ENCODE measurements at places on chromosomes 4 and X.

DNA sequence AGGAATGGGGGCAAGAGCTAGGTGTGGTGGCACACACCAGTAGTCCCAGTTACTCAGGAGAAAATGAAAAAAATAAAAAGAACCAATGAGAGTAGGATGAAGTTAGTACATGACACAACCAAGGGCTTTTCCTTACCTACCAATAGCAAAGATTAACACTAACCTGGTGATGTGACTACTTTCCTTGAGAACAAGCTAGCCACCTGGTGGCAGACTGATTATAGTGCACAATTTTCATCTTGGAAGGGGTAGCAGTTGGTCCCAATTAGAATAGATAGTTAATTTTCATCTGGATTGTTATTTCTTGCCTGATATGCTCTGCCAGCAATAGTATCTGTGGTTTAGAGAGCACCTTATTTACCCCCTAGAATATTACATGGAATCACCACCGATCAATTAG is 1216.8 kb upstream of the PABPC4L start:
- DNase-seq, result no peak

GRCh38 chrX:118350221-118350620 is 4.3 kb downstream of the WDR44 start:
- DNase-seq, result no peak

GRCh38 chr4:113586072-113586471 is 175.5 kb downstream of the CAMK2D start:
- DNase-seq, result no peak

DNA sequence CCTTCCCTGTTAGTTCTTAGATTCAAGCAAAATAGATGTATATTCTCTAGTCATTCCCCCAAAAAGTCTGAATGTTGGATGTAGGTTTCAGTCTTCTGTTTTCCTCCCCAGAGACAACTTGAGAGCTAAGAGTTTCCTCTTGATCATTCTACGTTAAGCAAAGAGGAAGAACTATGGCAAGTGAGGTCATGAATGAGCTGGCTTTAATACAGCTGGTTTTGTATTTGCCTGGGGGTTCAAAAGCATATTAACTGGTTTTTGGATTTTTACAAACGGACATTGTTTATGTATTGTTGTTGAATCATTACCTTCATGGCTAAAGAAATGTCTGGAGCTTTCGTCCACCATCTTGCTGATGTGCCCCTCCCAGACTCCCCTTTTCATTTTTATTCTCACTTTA is 916.7 kb upstream of the POU3F4 start:
- DNase-seq, result no peak

DNA sequence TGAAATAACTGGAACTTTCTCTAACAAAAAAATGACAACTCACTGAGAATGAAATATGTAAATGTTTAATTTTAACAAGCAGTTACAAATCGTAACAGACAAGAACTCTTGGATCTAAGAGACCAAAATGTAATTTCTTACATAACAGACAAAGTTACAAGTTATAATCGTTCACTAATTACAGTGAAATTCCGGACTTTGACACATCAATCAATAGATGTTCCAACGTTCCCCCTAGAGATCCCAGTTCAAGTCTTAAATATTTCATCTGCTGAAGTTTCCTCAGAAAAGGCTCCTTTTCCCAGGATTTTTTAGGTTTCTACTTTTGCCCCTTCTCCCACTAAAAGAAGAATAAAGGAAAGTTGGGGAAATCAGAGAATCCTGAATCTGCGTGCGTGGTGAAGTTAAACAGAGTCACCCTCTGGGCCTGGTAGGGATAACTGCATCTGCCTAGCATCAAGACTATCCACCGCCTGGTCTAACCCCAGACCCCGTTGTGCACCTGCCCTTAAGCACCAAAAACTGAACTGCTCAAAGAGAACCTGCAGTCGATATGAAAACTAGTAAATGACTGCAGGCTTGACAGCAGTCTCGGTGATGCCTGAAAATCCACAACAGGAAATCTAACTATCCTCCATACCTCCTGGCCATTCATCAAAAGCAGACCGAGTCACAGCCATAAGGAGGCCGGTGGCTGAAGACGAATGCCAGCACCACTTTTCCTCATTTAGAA is 2.3 kb downstream of the IRF2 start:
- DNase-seq, result peak; percentile 30

DNA sequence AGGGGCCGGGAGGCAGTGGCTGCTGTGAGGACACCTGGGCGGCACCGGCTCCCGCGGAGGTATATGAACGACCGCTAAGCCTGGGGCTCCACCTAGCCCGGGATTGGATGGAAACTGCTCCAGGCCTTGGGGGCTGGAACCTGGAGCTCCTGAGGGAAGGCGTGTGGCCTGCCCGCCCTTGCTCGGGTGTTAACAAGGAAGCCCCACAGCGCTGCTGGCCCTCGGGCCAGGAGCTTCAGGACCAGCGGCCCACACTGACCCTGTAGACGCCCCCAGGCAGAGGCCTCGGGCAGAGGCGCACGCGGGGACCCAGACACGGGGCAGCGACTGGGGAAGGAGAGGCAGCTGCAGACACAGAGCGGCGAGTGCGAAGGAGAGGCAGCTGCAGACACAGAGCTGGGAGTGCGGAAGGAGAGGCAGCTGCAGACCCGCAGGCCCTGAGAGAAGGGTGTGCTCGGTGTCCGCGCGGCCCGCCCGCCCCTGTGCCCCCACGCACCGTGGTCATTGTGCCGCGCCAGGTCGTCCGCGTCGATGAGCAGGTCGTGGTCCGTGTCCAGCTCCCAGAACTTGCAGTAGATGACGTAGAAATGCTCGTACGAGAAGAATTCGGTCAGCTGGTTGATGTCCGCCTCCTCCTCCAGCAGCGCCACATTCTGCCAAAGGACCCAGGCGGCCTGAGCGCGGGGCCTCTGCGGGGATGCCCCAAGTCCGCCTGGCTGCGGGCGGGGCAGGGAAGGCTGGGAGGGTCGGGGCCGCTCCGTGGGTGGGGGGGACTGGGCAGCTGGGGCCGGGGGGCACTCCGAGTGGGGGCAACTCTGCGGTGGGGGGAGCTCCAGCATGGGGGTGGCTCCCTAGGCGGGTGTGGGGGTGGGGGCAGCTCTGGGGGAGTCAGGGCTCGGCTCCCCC is 26.7 kb upstream of the GTPBP6 start:
- DNase-seq, result no peak

DNA sequence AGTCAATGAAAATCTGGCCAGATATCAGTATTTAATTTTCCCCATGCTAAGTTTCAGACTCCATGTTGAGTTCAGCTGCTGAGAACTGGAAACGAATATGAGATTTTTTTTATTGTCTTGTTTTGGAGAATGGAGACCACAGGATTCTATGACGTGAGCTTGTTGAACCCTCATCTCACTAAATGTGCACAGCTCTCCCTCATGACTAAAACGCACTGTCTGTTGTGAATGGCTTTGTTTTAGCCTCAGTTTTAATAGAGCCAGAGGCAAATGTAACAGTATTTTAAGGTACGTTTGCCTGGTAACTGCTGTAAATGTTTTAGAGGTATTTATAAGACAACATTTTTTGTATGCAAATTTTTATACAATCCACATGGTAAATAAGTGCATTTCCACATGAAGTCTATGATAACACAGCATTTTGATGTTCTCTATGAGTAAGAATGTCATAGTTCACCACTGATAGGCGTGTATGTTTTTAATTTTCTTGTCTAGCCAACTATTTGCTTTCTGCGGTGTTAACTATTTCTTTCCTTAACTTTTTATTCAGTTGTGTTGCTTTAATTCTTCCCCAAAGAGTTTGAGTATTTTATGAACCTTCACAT is 1159.3 kb upstream of the TENM3 start:
- no peak for DNase-seq

- no peak for DNase-seq
These were observed 36.7 kb downstream of the QRFPR start for GRCh38 chr4:121344098-121344497.

- no peak for DNase-seq
These were observed 38.5 kb upstream of the PRSS48 start for GRCh38 chr4:151238477-151238876.

DNA sequence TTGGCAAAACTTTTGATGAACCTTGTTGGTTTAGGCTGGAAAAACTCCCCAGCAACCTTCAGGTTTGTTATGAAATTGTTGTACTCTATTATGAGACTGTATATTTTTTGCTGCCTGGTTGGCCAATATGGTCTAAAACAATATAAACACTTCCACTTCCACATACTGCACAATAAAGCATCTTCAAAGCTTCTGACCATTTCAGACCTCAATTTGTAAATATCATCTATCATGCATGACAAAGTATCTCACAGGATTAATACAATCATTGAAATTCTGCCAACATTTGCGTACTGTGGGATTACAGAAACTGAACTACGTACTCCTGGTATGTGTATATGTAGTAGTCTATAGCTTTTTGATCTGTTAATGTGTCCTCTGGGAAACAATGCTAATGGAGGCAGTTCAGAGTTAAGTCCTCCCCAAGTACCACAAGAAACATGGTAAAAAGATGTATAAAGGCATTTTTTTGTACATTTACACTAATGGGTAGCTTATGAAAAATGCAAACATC is 40.4 kb downstream of the GPC4 start:
- DNase-seq, result no peak

- DNase-seq, result no peak
These were observed 2.2 kb downstream of the SOX3 start for GRCh38 chrX:140502491-140503237.

- DNase-seq, result peak; percentile 67
These were observed 93.3 kb downstream of the SYNPO2 start for GRCh38 chr4:118981839-118982381.

- DNase-seq, result no peak
These were observed 145.4 kb downstream of the STIM2 start for GRCh38 chr4:27005905-27006590.

- DNase-seq, result no peak
These were observed 117.9 kb upstream of the HAND2 start for GRCh38 chr4:173647902-173648301.

- DNase-seq, result no peak
These were observed 408.2 kb upstream of the NR3C2 start for GRCh38 chr4:148850257-148850995.

DNA sequence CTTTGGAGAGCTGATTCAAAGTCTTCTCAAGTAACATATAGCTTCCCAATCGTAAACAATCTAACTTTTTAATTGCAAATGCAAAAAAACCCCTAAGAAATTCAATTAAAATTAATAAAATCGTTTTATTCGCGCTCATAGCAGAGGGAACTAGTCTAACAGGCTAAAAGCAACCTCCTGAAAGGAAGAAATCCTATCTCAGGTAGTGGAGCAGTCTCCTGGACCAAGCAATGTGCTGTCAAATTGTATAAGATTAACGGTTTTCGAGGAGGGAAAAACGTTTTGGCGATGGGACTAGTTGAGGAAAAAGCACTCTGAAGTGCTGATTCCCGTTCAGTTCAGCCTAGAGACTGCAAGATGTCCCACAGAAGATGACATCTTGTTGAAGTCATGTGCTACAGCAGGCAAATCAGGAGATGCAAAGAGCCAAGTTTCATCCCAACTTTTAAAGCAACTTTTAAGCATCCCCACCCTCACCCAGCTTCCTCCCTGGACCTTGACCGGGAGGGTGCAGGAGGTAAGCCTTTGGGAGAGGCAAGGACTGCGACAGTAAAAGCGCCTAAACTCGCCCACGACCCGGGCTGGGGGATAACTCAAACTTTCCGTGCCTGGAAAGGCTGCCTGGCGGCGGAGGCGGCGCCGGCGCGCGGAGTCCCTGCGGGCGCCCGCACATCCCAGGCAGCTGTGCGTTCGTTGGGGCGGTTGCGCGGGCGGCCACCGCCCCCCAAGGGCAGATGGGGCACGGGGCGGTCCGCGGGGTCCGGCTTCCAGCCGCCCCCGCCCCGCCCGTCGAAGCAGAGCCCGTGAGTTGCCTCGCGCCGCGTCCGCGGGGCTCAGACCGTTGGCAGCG is 784 bp downstream of the MAP7D3 start:
- DNase-seq, result no peak

- no peak for DNase-seq
These were observed 111.1 kb upstream of the ACSL4 start for GRCh38 chrX:109843963-109844751.

GRCh38 chr4:112214390-112215264 is 17.0 kb upstream of the AP1AR start:
- no peak for DNase-seq

GRCh38 chrX:154654372-154654771 is 993 bp upstream of the CTAG2 start:
- no peak for DNase-seq

GRCh38 chrX:13472975-13473374 is 96.4 kb upstream of the EGFL6 start:
- no peak for DNase-seq

Measured in GM19239 (cell line).